Muscle of arm (tissue), 14 donors: ENCODE measurements at places on chromosomes 3 and 15. TPM values are rescaled to one million over a fixed set of nuclear protein-coding genes. Genes with fewer than 3 reads are reported as not detected.

The SLC28A1 gene
- 0.57 TPM for polyA plus RNA-seq

The ERICH6 gene
- 0.43 TPM for polyA plus RNA-seq

The SLC6A11 gene
- not detected for polyA plus RNA-seq

The KLHL6 gene
- 2.3 TPM for polyA plus RNA-seq

The ISLR gene
- polyA plus RNA-seq: 472 TPM

The SNTN gene
- polyA plus RNA-seq: not detected

The RNU5B-1 gene
- polyA plus RNA-seq: not detected

The IL17RD gene
- 25.3 TPM for polyA plus RNA-seq

The RTP1 gene
- polyA plus RNA-seq: 0.17 TPM
